Activated CD4-positive, alpha-beta T cell treated with anti-CD3 and anti-CD28 coated beads, Interleukin-2, amount 50 U/mL, for 48 hours (primary cell): ENCODE measurements at places on chromosomes 6 and 20.
A peak's percentile ranks its signal among the peaks of the same experiment; 100 is the strongest.

DNA sequence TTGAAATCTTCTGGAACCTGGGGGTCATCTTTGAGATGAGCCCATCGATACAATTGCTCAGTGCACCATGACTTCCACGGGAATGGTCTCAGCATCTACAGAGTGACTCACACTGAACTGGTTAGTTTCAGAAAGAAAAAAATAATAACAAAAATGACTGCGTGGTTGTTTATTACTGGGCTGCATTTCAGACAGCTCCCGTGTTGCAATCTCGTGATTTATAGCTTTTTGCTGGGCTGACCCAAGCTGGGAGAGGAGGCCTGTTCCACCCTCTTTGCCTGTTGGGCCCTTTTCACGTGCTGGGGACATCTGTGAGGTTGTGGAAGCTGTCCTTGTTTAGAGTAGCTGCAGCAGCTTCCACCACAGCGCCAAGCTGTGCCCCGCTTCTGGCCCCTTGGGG is 225.5 kb downstream of the BMP7 start:
- DNase-seq = no peak

DNA sequence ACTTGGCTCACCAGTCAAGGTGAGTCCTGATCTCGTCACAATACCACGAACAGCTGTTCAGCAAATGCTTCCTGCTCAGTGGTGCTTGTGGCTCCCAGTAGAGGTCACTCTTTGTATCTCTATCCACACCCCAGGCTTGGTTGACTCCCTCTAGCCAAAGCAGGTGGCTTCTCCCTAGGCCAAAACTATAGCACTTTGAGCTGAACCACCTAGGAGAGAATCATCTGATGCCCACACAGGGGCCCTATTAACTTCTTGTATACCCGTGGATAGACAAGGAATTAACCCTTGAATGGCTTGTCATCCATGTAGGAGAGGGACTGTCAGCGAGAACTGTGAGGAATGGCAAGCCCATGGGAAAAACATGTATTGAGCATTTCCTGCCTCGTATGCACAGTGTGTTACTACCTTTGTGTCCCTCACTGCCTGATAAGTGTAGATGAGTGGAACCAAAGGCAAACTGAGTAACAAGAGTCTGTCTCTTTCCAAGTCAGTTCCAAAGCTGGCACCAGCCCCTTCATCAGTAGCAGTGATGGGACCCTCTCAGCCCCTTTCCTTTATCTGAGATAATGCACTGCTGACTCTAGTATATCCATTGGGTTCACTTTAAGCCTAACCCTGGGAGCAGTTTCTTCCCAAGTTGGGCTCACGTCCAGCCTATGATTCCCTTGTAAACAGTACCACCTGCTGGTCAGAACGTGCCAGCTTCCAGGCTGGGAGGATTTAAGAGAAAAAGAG is 42.5 kb downstream of the EIF2S2 start:
- peak; percentile 67 for DNase-seq

DNA sequence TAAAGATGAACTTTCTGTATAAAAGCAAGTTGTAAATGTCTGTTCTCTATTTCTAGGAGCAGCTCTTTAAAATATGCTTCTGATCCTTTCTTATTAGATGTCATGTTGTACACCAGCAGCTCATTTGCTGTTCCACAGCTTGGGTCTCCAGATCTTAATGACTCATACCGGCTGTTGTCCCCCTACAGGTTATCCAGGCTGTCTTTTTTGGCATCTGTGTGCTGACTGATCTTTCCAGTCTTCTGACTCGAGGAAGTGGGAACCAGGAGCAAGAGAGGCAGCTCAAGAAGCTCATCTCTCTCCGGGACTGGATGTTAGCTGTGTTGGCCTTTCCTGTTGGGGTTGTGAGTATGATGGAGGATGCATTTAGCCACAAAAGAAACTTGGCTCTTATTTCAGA is 76.0 kb downstream of the AIG1 start:
- DNase-seq = no peak

DNA sequence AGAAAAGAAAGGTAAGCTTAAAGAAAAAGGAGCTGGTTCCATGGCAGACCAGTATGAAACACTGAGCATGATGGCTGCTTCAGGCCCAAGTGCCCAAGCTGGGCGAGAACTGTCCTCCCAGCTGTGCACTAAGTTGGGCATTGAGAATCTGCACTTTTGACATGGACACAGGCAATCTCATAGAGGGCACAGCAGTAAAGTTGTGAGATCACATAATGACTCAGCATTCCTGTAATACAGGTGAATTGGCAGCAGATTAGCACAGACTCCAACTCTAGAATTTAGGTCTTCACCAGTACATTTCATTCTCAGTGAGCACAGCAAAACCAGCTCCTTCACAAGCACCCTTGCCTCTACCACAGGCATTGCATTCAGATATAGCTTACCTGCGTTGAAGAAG is 343.4 kb downstream of the PKHD1 start:
- no peak for DNase-seq

DNA sequence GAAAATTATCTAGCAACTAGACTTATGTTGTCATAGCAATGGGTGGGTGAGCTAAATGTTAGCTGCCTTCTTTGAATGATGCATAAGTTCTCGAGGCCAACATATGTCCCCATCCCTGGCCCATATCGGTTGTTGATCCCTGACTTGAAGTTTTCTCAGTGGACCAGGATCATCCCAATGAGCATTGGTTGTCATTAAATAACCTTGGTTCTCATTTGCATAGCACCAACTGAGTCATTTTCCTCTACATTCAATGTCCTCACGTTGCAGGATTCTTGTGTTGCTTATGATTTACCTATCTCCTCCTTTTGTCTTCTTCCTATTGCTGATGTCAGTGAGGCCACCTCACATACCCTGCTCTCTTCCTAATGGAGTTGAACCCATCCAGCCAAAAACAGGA is 12.1 kb upstream of the AHCY start:
- no peak for DNase-seq

GRCh38 chr20:53250456-53250855 is 278.3 kb downstream of the TSHZ2 start:
- no peak for DNase-seq

DNA sequence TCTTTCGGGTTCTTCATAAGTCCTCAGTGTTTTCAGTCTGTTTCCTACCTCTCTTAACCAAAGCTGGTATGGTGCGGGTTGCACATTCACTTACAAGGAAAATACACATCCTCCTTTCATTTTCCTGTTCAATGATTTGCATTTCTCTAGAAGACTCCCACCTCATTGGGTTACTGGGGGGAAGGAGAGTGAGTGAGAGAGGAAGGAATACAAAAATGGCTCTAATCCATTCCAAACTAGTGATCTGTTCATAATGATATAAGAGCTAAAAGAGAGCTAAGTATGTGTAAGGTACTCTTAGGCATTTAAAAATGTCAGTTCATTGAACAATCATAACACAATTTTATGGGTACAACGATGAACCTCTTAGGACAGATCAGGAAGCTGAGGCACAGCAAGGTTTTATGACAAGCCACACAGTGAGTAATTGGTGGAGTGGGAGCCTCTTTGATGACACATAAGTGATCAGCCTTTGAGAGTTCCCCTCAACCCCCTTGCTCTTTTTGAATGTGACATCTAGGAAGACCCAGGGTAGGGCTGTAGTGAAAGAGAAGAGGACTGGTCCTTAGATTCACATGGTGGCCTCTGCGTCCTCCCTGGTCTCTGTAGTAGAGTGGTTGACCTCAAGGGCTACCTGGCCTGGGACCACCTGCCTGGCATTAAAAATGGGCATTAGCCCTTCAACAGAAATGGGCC is 328.4 kb upstream of the SOX4 start:
- DNase-seq = no peak

DNA sequence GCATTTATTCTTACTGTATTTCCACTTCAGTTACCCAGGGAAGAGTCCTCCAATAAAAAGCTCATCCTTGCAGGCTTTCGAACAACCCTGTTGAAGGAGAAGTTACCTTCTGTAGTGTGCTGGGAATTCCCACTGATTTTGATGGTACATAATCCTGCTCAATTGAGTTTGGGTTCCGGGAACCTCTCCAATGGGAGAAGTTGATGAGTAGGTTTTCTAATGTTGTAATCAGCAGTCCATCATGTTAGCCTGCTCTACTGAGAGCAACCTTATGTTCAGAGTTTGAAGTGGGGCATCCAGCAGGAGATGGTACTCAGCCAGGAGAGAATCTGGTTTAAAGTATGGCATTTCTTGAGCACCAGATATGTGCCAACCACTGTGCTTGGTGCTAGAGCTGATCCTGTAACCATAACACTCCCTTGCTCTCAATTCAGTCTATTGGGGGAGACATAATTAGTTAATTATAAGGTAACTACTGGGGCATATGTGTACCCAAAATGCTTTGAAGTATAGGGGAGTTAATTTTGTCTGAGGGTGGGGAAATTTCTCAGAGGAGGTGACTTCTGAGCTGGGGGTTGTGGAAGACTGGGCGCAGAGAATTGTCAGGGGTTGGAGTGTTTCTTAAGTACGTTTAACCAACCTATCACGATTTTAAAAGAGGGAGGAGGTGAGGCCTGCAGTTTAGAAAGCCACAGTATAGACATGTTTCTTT is 2.1 kb downstream of the TOP1 start:
- DNase-seq = no peak

DNA sequence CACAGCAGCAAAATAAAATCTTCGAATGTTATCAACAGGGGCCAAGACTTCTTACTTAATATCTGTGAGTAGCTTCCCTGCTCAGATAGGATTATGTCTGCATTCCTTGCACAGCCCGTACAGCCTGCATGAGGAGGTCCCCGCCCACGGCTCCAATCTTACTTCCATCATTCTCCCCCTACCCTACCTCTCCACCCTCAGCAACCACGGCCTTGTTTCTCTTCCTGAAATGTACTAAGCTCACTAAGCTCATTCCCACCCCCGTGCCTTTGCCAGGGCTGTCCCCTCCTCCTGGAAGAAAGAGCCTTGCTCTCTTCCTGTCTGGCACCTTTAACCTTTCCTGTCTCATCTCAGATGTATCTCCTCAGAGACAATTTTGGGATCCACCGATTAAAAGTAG is 120.4 kb downstream of the BCAS1 start:
- no peak for DNase-seq

DNA sequence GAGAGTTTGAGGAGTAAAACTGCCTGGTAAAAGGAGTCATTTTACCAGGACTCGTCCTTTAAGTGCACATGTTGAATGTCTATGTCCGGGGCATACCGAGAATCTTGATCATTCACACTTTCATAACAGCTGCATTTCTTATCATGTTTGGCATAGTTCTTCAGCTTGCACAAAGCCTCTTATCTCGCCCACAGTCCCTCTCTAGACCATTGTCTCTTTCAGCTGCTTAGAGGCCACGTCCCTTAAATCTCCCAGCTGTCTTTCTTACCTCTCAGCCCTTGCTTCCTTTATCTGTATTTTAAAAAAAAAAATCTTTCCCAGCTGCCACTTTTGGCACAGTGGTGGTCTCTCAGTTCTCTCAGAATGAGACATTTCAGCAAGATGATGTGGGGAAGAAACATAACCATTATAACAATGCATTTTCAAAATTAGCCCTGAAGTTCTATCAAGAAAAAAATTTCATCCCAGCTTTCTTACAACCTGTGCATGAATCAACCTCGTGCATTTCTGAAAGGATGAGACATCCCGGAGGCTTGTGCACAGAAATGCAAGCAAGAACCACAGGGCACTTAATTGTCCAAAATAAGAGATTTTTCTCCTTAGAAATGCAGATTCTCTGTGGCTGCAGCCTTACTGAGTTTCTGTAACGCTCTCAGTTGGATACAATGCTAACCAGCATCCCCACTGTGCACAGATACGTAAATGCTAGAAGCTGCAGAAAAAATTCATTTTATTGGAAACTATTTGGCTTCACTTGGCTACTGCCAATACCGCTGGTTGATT is 24.2 kb downstream of the RBM24 start:
- no peak for DNase-seq

DNA sequence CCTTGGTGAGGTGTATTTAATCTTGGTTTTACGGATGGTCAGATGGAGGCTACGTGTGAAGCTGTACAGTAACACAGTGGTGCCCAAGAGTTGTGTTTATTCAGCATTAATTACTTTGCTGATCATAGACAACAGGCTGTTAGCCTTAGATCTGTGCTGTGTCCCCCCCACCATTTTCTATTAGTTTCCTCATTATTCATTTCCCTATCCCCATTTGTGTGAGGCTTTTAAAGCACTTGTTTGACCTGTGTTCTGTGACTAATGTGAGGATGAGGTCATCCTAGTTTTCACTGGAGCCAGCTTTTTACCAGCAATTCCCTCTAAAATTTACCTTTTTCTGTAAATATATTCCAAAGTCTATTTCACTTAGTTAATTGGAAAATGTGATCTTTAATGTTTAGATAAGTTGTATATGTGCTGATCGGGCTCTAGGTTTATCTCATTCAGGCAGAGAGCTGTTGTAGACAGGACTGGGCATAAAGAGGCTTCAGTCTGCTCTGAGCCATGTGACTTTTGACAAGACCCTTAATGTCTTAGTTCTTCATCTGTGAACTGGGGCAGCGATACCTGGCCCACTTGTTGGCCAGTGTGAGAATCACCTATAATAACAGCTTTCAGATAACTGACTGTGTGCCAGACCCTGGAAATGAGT is 8.4 kb downstream of the MAPRE1 start:
- DNase-seq = no peak

GRCh38 chr6:141152951-141153350 is 979.8 kb upstream of the GJE1 start:
- DNase-seq = no peak

GRCh38 chr20:2602046-2602735 is 50.2 kb upstream of the NOP56 start:
- no peak for DNase-seq

- DNase-seq = no peak
These were observed 162.5 kb downstream of the CD83 start for GRCh38 chr6:14280006-14280510.

- DNase-seq = peak; percentile 76
These were observed at the start of gene TAF4 for GRCh38 chr20:62065674-62066338. TSS of gene TAF4 (minus strand) at chr20:62065881. CDS start at chr20:62065810, 71 bp downstream.

DNA sequence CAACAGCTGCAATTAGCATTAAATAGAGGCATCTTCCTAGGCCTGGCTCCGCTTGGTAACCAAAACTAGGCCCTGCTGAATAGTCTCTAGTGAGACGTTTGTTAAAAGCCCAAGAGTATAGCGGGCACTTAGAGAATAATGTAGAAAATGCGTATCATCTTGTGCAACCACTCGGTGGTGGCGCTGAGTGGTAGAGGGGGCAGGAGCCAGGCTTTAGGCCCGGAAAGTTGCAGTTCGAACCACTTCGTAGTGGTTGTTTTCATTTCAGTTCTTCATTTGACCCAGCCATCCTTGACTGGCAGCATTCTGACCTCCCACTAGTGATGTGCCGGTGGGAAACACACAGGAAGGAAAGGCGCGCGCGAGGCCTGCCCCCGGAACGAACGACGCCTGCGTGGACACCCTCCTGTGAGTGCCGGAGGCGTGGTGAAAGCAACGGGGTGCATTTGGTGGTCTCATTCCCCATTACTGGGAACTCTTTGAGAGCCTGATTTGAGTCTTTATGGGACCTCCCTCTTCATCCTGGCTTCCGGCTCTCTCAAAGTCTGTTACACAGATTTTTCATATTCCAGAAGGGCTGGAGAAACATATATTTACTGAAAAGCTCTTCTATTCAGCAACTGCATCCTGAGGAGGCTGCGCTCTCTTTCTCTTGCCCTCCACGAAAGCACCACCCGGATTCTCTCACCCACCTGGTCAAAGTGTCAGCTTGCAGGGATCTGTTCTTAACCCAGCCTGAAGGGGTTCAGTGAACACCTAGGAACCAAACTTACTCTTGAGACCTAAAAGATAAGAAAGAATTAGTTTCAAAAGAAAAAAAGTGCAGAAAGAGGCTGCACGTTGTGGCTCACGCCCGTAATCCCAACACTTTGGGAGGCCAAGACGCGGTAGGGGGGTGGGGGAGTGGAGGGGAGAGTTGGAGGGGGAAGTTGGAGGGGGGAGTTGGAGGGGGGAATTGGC is 18.2 kb downstream of the GPX5 start:
- DNase-seq = no peak
